ENCODE measurements at places on chromosomes 5 and 9. TPM values are rescaled to one million over a fixed set of nuclear protein-coding genes. Genes with fewer than 3 reads are reported as not detected.

- no peak for DNase-seq
Measured at GRCh38 chr5:110099572-110099971, 409.8 kb downstream of the MAN2A1 start.

DNA sequence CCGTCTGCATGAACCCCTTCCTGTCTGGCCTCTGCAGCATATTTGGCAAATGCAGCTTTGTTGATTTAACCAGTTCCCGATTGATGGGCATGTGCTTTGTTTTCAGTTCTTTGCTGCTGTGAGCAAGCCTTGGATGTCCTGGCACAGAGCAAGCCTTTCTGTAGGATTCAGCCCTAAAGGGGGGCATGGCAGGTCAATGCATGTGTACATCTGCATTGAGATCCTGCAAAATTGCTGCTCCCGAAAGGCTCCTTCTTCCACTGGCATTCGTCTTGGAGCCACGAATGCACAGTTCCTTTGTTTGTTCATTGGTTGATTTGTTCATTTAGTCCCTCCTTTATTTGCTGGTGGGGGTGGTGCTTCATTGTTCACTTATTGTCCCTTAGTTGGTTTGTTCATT lies 34.8 kb downstream of the COL5A1 start:
- DNase-seq, result no peak

SMIM33 gene
- not detected for total RNA-seq

DNA sequence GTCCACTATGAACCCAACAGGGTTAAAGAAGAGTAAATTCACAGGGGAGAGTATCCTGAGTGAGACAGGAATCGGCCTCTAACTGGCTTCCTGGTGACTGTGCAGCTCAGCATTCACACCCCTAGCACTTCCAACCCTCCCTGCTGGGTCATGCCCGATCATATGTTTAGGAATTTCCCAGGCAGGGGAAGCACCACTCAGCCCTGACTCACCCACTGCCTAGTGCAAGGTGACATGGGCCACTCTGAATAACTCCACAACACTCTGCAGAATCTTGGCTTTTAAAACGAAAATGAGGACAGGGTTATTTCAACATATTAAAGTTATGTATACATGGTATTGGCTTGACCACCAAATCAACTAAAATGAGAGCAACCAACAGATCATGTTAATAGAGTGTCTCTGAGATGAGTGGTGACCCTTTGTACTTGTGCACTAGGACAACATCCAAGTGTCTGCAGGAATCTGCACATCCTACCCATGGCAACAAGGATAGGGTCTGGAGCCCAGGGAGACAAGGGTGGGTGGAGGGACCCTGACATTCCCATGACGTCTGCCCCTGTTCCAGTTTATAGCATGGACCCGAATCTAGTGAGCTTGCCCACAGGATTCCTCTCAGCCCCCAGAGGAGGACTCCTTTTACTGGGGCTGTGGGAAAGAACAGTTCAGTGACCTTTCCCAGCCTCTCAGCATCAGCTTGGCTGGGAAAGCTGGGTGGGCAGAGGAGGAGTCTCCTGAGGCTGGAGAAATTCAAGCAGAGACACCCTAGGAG lies 485.8 kb downstream of the SEMA5A start:
- no peak for DNase-seq

SV2C gene
- not detected for total RNA-seq

- DNase-seq, result no peak
Measured at GRCh38 chr9:34271265-34272006, 57.6 kb downstream of the KIF24 start.

DNA sequence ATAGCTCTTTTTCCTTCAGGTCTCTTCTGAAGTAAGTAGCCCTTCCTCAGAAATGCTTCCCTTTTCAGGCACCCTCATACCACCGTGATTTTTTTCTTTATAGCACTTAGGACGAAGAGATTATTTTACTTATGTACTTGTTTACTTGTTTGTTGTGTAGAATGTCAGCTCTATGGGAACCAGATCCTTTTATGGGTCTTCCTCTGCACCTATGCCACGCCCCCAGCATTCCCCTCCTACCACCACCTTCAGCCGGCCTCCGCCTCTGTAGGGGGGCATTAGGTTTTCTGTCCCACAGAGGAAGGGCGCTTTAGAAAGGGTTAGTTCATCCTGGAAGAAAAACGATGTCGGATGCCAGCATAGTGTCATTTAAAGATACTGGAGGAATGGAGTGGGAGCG lies 1.8 kb downstream of the CDKN2B-AS1 start:
- DNase-seq, result no peak

DNA sequence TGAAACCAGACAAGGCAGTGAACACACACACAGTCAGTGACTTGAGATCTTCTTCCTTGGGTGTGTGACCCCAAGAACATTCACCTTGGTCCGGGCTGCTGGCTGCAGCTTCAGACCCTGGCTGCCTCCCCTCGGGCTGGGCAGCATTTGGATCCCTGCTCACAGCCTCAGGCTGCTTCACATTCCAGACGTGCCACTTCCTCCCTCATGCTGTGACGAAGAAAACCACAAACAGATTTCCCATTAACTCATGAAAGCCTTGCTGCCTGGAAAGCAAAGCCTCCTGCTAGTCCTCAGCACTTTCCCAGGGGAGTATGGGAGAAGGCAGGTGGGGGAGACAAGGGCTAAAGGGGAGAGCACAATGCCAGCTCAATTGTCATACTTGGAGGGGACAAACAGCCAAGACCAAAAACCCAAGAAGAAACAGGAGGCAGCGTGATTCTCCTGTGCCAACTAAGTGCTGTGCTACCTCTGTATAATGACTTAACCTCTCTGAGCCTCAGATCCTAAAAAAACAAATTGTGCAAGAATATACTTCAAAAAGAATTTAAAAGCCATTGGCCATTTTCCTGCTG lies 594.6 kb upstream of the BRINP1 start:
- DNase-seq, result peak; percentile 70

ZSWIM6 gene
- total RNA-seq, result 10.7 TPM

DNA sequence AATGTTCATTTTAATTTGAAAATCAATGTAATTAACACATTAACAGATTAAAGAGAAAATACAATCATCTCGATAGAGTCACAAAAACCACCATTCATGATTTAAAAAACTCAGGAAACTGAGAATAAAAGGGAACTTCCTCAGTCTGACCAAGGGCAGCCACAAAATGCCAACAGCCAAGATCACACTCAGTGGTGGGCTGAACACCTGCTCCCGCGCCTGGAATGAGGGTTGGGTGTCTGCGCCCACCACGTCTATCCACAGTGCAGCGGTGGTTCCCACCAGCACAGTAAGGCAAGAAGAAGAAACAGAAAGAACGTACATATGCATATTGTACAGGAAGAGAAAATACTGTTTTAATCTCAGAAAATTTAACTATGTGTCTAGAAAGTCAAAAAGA lies 11.7 kb upstream of the NSMF start:
- no peak for DNase-seq

DNA sequence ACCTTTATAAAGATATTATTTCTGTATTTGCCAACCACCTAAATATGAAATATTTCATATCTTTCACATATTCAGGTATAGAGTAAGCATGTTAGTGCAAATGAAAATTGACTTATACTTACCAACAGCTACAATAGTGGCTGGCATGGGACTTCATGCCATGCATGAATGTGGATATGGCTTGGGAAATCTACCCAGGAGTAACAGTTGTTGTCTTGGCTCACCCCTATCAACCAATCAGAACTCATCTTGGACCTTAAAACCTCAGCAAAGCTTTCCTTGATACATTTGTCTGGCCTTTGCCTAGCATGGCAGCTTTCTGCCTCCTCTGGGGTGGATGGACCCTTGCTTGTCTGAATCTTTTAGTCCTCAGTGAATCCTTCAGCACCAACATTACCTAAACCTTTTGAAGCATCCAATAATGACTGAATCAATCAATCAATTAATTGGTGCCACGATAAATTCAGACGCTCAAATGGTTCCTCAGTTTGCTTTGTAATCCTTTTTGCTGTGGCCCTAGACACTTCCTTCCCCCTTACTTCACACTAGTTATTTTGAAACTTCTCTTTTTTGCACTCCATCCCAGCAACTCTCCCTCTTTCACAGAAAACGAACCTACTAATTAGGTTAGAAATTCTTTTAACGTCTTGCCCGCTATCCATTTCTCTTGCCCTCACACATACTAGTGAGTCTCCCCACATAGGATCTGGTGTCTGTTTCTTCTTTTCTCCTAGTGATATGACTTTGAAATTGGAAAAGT lies 132.3 kb upstream of the ZNF608 start:
- DNase-seq, result no peak

DNA sequence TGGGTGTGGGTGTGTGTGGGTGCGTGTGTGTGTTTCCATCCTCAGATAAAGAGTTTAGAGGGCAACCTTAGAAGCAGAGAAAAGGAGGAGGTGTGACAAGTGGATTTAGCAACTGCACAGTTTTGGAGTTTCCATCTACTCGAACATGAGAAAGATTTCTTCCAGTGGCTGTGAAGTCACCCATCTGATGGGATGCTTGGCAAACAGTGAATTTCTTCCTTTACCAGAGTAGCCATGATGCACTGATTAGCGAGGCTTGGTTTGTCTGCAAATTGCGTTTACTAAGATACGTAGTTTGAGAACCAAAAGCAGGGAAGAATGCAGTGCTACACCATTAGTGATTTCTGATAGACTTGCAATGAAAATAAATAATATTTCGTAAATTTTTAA lies 791 bp upstream of the STARD4 start:
- DNase-seq, result no peak

DNA sequence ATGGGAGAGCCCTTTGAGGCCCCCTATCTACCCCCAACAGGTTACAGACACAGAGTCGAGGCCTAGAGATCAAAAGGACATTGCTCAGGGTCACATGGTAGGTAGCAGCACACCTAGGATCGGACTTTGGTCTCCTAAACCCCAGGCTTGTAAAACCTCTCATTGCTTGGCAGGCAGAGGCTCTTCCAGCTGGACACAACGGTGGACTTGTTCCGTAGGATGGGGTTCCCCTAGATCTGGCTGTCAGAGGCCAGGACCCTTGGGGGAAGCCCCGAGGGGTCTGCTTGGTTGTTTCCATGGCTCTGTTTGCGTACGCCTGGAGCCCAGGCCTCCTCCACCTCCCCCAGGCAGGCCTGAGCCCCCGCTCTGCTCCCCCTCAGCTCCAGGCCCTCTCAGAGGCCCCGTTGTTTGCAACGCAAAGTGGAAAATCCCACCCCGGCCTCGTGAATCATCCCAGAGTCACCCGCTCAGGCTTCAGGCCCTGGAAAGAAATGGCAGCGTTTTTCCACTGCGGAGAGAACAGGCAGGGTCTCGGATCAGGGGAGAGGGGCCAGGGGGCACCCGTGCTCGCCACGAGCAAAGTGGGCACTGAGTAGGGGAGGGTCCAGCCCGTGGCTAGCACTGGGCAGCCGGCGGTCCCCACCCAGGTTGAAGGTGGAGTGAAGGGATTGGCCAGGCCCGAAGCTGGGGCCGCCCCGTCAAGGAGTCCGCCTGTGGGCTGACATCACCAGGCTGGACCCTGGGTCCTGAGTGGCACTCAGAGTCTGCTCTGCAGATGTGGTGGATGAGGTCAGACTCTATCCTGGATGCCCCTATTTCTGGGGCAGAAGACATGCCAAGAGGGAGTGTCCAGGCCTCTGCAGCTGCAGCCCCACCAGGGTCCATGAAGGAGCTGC lies 19.8 kb downstream of the COL27A1 start:
- DNase-seq, result peak; percentile 47

FREM1 gene
- 0.50 TPM for total RNA-seq

- no peak for DNase-seq
Measured at GRCh38 chr9:79736051-79736450, 164.3 kb downstream of the TLE4 start.

FYB1 gene
- total RNA-seq, result 1.3 TPM

GRCh38 chr5:7207979-7208378 lies 188.0 kb upstream of the ADCY2 start:
- DNase-seq, result no peak

GRCh38 chr9:88957526-88957925 lies 33.7 kb upstream of the S1PR3 start:
- no peak for DNase-seq

GRCh38 chr9:116178481-116179211 lies 25.1 kb downstream of the PAPPA start:
- no peak for DNase-seq

DNA sequence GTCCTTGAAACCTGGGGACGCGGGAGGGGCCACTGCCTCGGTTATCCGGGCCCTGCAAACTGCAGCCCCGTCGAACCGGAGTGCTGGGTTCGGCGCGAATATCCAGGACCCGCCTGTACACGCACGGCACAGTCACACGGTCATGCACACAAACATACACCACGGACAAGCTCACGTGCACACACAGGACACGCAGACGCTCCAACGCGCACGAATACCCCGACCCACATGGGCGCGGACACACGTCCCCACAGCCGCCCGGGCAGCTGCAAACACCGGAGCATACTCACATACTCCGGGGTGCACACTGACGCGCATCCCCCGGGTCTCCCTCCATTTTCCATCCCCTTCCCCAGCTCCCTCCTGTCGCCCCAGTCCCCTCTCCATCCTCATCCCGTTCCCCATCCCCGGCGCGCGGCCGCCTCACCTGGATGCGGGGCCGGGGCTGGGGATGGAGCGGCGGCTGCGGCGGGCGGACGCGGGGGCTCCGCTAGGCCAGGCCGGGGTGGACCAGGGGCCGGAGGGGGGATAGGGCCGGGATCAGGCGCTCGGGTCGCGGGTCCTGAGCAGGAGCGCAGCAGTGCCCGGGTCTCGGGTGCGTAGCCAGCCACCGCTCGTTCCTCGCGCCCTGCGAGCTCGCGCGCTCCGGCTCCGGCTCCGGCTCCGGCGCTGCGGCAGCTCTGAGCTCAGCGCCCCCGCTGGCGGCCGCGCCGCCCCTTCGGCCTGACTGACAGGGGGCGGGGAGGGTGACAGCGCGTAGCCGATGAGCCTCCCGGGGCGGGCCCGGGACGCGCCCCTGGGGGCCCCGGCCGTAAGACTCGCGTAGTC lies at the start of the genes EIF4E1B and SNCB:
TSS of gene EIF4E1B (plus strand) at position 823 of the 828 bp plus-strand sequence. CDS start 12,113 bp downstream, outside the sequence.
TSS of gene SNCB (minus strand) at position 682 of the 828 bp plus-strand sequence. CDS start 880 bp downstream, outside the sequence.
- no peak for DNase-seq

DNA sequence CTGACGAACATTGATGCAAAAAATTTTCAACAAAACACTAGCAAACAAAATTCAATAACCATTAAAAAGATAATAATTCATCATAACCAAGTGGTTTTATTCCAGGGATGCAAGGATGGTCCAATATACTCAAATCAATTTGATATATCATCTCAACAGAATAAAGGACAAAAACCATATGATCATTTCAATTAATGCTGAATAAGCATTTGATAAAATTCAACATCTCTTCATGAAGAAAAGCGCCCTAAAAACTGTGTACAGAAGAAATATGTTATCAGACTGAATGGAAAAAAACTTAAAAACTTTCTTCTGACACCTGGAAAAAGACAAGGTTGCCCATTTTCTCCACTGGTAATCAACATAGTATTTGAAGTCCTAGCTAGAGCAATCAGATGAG lies 720.3 kb upstream of the RGMB start:
- no peak for DNase-seq
